ENCODE measurements at places on chromosomes 2 and 18.

DNA sequence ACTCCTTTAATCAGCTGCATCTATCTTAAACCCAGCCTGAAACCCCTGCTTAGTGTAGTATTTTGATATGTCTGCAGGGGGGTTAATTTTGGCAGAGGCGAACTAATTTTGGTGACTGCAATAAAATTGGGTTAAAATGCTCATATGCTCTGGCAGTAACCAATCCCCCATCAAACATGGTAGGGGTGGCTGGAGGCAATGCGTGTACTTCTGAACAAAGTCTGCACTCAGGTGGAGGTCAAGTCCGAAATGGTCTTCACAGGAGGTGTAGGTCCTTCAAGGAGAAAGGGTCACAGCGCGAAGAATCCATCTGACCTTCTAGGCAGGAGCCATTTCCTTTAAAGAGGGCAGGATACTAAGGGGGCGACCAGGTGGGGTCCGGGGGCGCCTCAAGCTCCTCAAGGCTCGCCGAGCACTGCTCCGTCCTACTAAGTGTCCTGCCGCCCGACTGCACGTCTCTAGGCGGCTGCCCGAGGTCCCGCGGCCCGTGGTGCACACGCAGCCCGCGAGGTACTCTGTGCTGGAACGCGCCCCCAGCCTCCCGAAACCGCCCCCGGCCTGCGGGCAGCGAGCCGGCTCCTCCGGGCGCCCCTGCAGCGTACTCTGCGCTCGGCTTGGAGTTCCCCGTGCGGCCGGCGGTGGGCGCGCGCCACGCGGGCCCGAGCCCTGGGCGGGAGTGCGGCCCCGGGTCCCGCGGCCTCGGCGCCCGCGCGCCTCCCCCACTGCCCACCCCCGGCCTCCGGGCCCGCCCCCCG, 1.7 kb upstream of the LDLRAD4 start:
- no peak for DNase-seq

DNA sequence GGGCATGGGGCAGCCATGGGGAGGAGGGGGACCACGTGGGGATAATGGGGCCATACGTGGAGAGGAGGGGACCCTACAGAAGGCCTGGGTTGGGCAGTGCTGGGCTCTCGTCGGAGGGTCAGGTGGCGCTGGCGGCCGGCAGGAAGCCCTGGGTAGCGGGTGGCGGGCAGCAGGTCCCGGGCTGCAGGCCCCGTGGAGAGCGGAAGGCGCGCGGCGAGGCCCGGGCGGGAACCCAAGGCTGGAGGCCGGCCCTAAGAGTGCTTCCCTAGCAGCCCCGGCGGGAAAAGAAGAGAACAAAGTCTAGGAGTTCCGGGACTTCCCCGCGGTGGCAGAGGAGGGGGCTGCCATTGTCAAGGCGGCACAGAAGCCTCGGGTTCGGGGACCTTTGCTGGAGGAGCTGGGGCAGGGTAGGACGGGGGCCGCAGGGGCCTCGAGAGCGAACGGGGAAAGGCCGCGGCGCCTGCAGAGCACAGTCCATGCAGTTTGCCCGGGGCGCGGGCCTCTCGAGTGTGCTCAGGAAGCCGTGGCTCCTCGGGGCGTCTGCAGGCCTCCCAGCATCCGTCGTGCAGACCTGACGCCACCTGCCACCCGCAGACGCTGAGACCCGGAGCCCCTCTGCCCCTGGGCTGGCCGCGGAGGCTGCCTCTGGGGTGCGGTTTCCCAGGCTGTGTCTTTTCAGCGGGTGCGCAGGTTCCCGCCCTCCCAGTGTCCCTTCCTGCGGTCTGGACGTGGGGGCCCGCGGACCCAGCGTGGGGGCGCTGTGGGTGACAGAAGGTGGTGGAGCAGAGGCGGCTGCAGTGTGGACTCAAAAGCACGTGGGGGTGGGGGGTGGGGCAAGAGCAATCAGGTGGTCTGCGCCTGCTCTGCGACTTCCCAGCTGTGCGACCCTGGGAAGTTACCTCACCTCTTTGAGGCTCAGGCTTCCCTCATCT, 19.4 kb upstream of the NCL start:
- peak; percentile 32 for DNase-seq

GRCh38 chr2:49306925-49307324, 152.6 kb upstream of the FSHR start:
- DNase-seq: no peak

- no peak for DNase-seq
Measured at GRCh38 chr2:147450661-147451510, 393.9 kb upstream of the ACVR2A start.

DNA sequence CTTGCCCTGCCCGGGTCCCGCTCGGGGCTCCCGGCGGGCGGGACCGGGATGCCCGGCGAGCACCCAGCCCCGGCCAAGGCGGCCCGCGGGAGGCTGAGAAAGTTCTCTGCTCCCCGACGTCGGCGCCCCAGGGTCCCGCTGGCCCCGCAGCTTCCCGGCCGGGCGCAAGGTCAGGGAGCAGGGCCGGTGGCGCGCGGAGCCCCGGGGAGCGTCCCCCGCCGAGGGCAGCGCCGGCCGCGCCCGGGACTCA, 331 bp downstream of the SERPINE2 start:
- DNase-seq: no peak

- DNase-seq: no peak
Measured at GRCh38 chr2:239787538-239788050, 237.5 kb downstream of the NDUFA10 start.

- DNase-seq: no peak
Measured at GRCh38 chr2:113263546-113263945, 15.2 kb downstream of the PAX8 start.

GRCh38 chr2:55152475-55153412, 79.3 kb downstream of the CLHC1 start:
- DNase-seq: no peak

DNA sequence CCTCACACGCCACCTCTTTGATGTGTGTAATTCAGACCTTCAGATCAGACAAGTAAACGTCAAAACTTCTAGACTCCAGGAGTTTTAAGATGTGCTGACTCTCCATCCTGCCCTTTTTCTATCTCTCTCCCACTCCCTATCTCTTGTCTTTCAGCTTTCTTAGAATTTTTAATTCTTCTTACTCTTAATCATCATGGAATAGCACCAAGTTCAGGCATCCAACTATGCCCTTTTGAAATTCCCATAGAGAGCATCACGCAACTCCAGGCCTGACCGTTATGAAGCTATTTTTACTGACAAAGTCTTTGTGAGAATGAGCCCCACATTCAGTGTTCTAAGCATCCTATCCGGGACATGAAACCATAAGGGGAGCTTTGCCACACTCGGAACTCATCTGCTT, 62.6 kb downstream of the CTAGE1 start:
- DNase-seq: no peak

- DNase-seq: no peak
Measured at GRCh38 chr2:8403876-8404275, 278.0 kb upstream of the ID2 start.

- DNase-seq: no peak
Measured at GRCh38 chr2:22406625-22407024, 978.4 kb upstream of the KLHL29 start.
